ENCODE measurements at places on chromosomes 3 and 15.

DNA sequence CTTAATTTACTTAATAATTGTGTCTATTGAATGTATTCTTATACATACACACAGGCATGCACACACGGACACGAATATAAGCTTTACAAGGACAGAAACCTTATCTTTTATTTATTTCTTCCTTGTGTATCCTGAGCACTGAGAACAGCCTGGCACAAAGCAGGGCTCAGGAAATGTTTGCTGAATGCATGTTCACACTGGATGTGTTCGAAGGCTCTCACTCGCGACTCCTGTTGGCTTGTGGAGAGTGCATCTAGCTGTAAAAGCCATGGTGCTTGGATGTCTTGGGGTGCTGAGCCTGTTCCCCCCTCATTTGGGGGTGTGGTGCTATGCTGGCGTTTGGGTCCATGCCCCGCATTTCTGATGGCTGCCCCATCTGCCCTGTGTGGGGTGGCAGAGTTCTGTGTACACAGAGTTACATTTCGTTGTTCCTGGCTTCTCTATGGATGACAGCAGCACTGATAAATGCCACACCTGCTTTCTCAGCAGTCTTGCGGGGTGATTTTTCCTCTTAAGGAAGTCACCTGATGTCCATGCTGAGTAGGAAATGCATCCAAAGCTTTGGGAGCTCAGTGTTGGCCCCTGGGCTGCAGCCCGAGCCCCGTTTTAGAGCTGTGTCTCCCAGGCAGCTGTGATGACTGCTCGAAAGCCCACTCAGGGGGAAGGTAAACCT is 148.5 kb downstream of the IGF1R start:
- DNase-seq = no peak

DNA sequence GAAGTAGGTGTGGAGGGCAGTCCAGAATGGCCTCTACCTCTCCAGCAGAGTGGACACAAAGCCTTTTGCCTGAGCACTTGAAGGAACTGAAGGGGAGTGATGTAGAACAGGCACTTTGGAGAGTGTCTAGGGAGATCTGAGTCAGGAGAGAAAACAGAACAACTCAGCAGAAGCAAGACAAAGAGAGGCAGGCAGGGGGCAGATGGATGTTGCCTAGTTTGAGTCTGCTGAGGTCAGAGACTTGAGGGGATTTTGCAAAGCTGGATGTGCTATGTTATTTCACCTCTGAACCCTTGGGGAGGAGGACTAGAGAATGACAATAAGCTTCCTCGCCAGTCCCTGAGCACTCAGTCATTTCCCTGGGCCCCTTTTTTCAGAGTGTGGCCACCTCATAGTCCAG is 366.4 kb downstream of the EPHB1 start:
- DNase-seq = no peak

DNA sequence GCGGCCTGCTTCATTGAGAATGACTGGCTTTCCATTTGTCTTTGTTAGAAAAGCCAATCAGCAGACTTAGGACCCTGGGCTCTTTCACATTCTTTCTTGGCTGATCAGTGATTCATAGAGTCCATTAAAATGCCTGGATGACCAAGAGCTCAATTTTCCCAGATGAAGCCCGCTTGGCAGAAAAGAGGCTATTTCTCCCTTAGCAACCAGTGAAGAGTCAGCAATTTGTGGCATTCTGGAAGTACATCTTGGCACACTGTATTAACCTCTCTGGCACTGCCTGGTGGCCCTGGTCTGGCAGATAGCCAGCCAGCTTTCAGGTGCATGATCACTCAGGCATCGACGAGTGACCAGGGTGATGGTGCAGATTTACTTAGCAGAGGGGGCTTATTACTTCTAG is 145.7 kb upstream of the PLAAT1 start:
- DNase-seq = no peak

DNA sequence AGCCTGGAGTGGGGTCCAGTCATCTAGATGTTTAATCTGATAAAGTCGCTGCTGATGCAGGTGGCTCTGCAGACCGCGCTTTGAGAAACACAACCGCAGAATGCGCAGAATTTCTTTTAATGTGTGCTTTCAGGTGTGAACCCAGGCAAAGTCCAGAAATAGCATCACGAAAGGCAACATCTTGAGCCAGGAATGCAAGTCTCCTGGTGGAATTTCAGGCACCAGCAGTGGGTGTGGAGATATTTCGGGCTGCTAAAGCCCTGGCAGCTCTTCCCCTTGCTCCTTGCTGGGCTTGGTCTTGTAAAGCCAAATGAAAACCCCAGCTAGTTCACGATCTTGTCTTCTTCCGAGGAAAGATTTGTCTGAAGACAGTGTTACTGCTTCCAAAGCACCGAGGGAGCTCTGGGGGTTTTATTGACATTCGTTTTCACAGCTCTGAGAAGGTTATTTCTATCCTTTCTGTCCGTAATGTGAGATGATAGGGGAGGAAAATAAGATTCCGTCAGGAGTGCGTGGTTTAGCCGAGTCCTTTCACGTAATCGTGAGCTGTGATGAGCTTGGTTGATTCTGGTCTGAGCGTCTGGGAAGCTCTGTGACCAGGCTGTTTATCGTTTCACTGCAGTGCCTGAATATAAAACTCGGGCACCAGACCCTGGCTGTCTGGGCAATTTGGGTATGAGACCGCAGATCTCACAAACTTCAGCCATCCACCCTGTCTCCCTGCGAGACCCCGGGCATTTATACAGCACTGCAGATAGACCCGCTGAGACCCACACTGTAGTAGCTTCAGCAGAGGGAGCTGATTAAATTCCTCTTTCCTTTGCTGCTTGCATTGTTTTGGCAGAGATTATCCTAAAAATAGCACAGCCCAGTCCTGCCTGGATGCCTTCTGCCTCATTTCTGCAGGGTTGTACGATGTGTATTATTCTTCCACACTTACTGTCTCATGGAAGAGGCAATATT is 67.0 kb upstream of the SLC25A26 start:
- DNase-seq = peak; percentile 21

- no peak for DNase-seq
Observed at GRCh38 chr3:45381168-45381852, 7.1 kb upstream of the LARS2 start.

DNA sequence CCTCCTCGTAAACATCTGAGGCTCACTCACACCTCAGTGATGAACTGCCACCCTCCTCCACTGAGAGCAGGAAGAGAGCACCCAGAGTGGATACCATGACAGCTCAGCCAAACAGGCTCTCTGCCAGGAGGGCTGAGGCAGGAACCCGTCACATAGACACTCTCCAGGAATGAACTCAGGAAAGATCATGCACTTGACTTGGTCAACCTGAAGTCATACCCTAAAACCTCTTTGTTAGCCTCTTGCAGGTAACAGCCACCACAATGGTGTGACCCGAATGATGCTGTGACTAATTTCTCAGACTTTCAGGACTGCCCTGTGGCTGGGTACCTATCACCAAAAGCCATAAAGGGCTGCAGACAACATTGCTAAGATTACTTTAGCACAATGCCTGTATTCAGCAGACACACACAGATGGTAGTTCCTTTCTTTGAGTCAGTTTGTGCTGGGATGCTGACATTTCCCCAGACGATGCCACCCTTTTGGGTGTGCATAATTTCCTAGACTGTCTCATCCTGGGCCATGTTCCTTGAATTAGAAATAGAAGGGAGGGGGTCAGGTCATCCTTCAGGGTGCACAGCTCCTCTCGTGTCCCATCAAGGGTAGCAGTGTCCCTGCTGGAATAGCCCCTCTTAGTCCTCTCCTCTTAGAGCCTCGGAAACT is 30.3 kb downstream of the CX3CR1 start:
- no peak for DNase-seq

GRCh38 chr3:31384117-31384516 is 148.6 kb upstream of the STT3B start:
- no peak for DNase-seq

GRCh38 chr15:72285927-72286516 is 13.7 kb upstream of the PARP6 start:
- DNase-seq = no peak

GRCh38 chr15:57797110-57797509 is 90.6 kb downstream of the POLR2M start:
- DNase-seq = no peak
